Eye (tissue), 1 donor: ENCODE measurements at places on chromosomes 3 and 15.
A peak's percentile ranks its signal among the peaks of the same experiment; 100 is the strongest.

DNA sequence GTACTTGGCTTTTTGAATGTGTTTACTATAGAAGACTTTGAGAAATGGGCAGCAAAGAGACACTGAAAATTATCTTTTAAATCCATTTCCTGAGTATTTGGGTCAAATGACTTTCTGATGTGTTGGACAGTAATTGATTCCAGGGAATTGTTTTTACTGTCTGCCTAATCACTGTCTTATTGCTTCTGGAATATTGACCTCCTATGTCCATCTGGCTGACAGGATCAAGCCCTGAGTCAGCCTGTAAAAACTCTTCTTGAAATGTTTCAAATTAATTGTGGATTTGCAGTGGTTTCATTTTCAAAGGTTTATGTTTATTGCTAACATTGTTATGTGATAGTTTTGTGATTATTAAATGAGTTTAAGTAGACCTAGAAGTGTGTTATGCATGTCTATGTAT lies 50.6 kb upstream of the MLF1 start:
- no peak for DNase-seq

DNA sequence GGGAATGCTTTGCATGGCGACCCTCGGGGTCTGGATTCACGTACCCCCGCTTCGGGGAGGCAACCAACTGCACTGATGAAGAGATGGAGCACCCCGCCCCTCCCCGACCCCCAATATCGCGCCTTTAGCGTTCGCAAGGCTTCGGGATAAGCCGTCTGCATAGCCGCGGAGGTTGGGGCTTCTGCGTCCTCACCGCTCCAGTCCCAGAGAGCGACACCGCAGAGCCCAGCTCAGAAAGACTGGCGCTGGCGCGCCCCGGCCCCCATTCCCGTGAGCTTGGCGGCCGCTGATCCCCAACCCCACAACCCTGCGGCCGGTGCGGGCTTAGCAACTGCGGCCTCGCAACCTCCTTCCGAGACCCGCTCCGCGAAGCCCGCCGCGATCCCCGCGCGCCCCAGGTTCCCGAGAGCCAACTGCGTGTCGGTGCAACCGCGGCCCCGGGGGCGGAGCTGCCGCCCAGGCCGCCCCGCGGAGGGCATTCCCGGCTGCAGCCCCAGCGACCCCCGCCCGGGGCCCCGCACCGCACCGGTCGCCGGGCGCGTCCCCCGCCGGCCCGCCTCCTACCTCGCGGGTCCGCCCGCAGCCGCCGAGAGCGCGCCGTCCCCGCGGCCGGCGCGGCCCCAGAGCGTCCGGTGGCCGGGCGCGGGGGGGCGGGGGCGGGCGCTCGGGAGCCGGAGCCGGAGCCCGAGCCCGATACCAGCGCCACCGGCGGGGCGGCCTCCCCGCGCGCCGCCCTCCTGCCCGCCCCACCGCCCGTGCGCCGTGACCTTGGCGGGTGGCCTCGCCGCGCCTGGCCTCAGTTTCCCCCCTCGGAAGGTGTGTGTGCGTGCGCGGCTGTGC lies 79.5 kb downstream of the IQSEC1 start:
- peak; percentile 81 for DNase-seq

GRCh38 chr3:60752809-60753208 lies 498.4 kb downstream of the FHIT start:
- peak; percentile 60 for DNase-seq

- no peak for DNase-seq
Observed at GRCh38 chr3:107540857-107541256, 18.1 kb downstream of the BBX start.

- no peak for DNase-seq
Observed at GRCh38 chr15:84846269-84846668, 29.1 kb downstream of the ALPK3 start.
